ENCODE measurements at places on chromosomes 6 and 20. TPM values are rescaled to one million over a fixed set of nuclear protein-coding genes. Genes with fewer than 3 reads are reported as not detected.

PHACTR3 gene
- total RNA-seq = not detected

HRH3 gene
- not detected for total RNA-seq

FAM83C gene
- total RNA-seq = not detected

RIMS1 gene
- not detected for total RNA-seq

DUSP15 gene
- total RNA-seq = 9.9 TPM

NR2E1 gene
- not detected for total RNA-seq

HLA-DPB1 gene
- 0.27 TPM for total RNA-seq

FILIP1 gene
- 5.5 TPM for total RNA-seq

TAGAP gene
- not detected for total RNA-seq

DNAH8 gene
- 0.08 TPM for total RNA-seq

SLPI gene
- total RNA-seq = 0.63 TPM

CYP39A1 gene
- 4.7 TPM for total RNA-seq

RIPPLY2 gene
- not detected for total RNA-seq

SNHG17 gene
- 7.4 TPM for total RNA-seq

GPLD1 gene
- 0.27 TPM for total RNA-seq

PARD6B gene
- total RNA-seq = 1.4 TPM

PAK5 gene
- total RNA-seq = not detected

PDE10A gene
- total RNA-seq = 6.1 TPM

POM121L2 gene
- total RNA-seq = not detected

BTNL2 gene
- not detected for total RNA-seq

SF3B5 gene
- total RNA-seq = 14.8 TPM

SPTLC3 gene
- 6.8 TPM for total RNA-seq

PROKR2 gene
- not detected for total RNA-seq

FAM210B gene
- total RNA-seq = 53.3 TPM

PRR18 gene
- total RNA-seq = not detected

TRMT6 gene
- total RNA-seq = 4.1 TPM

BMP5 gene
- total RNA-seq = not detected

RNF182 gene
- 2.9 TPM for total RNA-seq

ANGPT4 gene
- not detected for total RNA-seq

OVOL2 gene
- total RNA-seq = not detected

TMC2 gene
- not detected for total RNA-seq

EYA4 gene
- total RNA-seq = 5.7 TPM

TRIM31 gene
- total RNA-seq = not detected

SEMG1 gene
- not detected for total RNA-seq

GNAS-AS1 gene
- 0.81 TPM for total RNA-seq

FKBP5 gene
- total RNA-seq = 5.3 TPM

OR2B6 gene
- not detected for total RNA-seq

PEX7 gene
- total RNA-seq = 5.0 TPM

SLC29A1 gene
- total RNA-seq = 23.6 TPM

TCF21 gene
- 5.0 TPM for total RNA-seq

PSORS1C2 gene
- total RNA-seq = not detected

FAM50B gene
- total RNA-seq = 7.4 TPM

SMLR1 gene
- total RNA-seq = not detected

CEP162 gene
- total RNA-seq = 21.4 TPM

PKIB gene
- total RNA-seq = 0.57 TPM

SLC35F1 gene
- not detected for total RNA-seq

SLC22A7 gene
- total RNA-seq = not detected

ZBTB46 gene
- total RNA-seq = 1.1 TPM

CLVS2 gene
- total RNA-seq = not detected

GHRH gene
- total RNA-seq = not detected

NRSN1 gene
- total RNA-seq = not detected

ID4 gene
- 18.0 TPM for total RNA-seq

SLA2 gene
- total RNA-seq = not detected

LZTS3 gene
- total RNA-seq = 3.6 TPM

CST2 gene
- not detected for total RNA-seq
